ENCODE measurements at places on chromosomes 1 and 21.
A peak's percentile ranks its signal among the peaks of the same experiment; 100 is the strongest.

DNA sequence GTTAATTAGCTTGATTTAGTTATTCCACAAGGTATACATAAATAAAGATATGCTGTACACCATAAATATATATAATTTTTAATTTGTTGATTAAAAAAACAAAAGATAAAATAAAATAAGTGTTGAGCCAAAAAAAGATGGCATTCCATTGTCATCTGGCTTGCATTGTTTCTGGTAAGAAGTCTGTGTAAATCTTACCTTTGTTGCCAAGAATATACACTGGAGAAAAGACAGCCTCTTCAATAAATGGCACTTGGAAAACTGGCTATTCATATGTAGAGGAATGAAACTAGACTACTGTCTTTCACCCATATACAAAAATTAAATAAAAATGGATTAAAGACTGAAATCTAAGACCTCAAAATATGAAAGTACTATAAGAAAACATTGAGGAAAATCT is 196.5 kb downstream of the IER5 start:
- DNase-seq = no peak

DNA sequence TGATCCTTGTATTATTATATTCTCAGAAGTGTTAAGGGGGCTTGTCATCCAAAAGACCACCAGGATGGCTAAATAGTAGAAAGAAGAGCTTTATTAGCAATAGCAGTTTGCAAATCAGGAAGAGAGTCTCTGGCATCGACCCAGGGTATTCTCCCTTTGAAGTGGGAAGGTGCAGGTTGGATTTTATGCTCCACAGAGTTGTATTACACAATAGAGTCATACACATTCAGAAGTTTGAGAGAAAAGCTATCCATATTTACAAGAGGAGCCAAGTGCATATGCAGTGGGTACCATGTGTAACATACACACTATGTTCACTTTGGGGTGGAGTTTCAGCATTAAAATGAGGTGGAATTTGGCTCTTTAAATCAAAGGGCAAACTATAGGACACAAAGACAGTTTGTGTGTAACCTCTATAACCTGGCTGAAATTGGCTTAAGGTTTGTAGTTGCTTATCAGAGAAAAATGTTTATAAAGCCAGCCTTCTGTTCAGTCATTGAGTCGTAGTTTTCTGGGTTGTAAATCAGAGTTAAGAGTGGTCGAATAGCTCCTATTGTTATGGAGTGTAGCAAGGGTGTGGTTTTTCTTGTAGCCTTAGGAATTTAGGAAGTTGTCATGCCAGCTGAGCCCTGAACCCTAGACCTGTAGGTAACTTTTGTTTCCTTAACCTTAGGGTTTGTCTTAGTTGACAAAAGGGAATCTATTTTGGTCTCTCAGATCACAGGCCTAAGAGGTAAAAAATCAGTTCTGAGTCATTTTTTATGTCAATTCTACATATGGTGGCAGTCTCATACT is 125.3 kb downstream of the DNM3 start:
- DNase-seq = no peak

GRCh38 chr1:187909382-187909781 is 1080.6 kb downstream of the PLA2G4A start:
- no peak for DNase-seq

DNA sequence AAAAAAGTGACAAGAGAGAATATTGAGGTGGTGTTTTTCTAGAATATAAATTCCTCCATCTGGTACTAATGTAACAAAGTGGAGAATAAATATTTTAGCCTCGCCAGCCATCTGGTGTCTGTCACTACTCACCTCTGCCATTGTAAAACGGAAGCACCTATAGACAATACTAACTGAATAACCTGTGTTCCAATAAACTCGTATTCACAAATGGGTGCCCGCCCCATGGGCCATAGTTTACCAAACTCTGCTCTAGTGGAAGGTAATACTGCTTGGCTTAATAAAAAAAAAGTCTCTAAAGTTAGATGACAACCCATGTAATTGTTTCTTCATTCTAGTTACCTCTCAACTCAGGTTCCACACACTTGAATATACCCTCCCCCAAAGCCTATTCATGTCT is 8.1 kb downstream of the MIS18A start:
- no peak for DNase-seq

- no peak for DNase-seq
Measured at GRCh38 chr1:112006416-112007025, 17.1 kb upstream of the KCND3 start.

- no peak for DNase-seq
Measured at GRCh38 chr1:222124602-222125001, 382.7 kb upstream of the DUSP10 start.

GRCh38 chr1:29548091-29548490 is 311.8 kb downstream of the PTPRU start:
- DNase-seq = peak; percentile 34

- DNase-seq = no peak
Measured at GRCh38 chr1:108045460-108045859, 80.5 kb upstream of the VAV3 start.

GRCh38 chr21:38420140-38420539 is 78.1 kb downstream of the ERG start:
- no peak for DNase-seq

DNA sequence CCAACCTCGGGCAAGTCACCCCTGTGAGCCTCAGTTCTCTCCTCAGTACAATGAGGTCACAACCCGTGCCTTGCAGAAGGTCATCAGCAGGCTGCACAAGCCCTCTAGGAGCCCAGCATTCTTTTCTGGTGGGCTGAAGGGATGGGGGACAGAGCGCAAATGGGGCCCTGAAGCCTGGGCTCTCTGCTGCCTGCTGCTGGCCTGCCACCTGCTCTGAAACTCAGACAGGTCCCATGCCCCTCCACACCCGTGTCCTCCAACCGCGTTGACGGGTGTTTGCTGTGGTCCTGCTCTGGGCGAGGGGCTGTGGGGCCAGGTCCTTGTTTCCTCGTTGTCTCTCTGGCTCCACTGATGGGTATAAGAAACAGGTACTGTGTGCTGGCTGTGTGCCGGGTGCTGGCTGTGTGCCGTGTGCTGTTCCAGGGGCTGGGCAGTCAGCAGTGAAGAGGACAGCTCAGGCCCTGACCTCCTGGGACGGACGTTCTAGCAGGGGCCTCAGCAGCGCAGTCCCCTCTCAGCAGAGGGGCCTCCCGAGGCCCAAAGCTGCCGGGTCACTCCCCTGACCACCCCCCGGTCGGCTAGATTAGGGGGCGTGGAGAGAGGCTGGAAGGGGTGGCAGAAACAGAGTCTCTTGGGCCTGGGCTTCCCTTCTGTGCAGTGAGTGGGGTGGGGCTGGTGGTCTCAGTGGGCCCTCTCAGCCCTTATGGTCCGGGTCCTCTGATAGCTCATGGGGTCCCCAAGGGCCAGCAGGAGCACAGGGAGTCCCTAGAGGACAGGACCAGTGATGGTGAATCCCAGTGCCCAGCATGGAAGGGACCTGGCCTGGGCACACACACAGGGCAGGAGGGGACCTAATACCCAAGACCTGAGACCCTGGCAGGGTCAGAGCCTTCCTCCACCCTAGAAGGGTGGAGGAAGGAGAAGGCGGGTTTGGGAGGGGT is 42.1 kb downstream of the DMRTB1 start:
- no peak for DNase-seq

DNA sequence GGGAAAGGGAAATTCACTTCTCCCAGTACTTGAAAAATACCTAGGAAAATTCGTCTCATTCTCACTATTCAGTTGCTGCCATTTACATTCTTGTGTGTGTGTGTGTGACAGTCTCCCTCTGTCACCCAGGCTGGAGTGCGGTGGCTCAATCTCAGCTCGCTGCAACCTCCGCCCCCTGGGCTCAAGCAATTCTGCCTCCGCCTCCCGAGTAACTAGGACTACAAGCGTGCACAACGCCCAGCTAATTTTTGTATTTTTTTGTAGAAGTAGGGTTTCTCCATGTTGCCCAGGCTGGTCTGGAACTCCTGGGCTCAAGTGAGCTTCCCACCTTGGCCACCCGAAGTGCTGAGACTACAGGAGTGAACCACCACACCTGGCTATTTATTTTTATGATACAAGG is 1.2 kb downstream of the SNAPIN start:
- no peak for DNase-seq

DNA sequence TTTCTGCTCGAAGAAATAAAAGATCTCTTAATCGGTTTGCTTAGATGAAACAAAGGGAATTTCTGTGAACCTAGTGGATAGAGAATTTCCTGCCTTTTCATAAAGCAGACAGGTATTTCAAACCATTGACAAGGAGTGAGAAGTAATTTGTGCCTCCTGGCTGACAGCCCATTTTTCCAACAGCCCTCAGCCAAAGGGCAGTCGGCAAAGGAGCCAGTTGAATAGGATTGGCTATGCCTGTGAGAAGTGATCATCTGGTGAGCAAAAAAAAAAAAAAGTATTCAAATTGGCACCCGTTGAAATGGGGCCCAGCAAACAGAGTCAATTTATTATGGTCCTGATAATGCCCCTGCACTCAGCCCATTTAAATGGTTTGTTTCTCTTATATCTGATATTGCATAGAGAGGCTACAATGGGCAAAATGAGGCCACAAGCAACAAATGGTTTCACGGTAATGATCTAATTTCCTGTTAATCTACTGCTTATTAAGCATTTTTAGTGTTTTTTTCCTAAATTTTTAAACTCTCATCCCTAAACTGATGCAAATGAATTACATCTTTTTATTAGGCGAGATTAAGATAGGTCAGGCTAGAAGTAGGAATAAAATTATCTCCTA is 477.5 kb downstream of the NUF2 start:
- no peak for DNase-seq

GRCh38 chr1:121558514-121558913 is 373.7 kb downstream of the SRGAP2C start:
- DNase-seq = no peak

DNA sequence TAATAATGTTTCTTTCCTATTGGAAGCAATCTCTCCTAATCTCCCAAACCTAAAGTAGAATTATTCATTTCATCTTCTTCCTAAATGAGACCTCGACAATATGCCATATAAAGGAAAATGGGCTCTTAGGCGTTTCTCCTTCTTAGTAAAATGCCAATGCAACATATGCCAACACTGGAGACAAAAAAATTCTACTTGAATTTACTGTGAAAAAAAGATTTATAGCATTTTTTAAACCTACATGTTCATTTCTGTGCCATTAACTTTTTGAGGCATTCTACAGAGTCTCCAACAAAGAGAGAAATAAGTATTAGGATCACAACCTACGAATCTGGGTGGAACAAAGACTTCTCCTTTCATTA is 1.3 kb downstream of the WDR47 start:
- no peak for DNase-seq

GRCh38 chr1:168863772-168864171 is 134.8 kb upstream of the DPT start:
- DNase-seq = no peak

DNA sequence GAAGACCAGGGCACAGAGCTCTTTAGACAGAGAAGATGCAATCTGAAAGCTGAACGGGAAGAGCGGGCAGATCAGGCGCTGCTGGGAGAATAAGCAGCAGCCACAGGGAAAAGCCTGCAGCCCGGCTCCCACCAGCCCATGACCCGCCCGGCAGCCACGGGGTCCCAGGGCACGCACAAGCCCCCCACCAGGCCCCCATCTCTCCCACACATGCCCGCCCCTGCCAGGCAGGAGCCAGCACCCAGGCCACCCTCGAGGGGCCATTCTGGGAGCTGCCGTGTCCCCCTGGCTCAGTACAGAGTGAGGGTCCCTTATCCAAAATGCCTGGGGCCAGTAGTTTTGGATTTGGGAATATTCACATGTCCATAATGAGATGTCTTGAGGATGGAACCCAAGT is 16.3 kb downstream of the SLC19A1 start:
- no peak for DNase-seq

GRCh38 chr1:103190766-103191165 is 82.4 kb upstream of the COL11A1 start:
- DNase-seq = no peak

GRCh38 chr21:33881689-33882440 is 33.7 kb downstream of the ATP5PO start:
- no peak for DNase-seq

DNA sequence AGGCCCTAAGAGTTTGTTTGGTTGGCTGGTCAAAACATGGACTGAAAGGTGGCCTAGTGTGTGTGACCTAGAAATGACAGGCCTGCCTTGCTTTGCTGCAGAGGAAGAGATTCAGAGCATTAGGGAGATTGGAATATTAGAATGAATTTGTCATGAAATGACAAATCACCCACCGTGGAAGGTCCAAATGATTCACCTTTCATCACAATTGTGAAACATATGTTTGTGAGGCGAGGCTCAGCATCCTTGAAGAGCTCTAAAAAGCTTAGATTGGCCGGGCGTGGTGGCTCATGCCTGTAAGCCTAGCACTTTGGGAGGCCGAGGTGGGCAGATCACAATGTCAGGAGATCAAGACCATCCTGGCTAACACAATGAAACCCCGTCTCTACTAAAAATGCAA is 5.5 kb downstream of the LCE1B start:
- DNase-seq = no peak

DNA sequence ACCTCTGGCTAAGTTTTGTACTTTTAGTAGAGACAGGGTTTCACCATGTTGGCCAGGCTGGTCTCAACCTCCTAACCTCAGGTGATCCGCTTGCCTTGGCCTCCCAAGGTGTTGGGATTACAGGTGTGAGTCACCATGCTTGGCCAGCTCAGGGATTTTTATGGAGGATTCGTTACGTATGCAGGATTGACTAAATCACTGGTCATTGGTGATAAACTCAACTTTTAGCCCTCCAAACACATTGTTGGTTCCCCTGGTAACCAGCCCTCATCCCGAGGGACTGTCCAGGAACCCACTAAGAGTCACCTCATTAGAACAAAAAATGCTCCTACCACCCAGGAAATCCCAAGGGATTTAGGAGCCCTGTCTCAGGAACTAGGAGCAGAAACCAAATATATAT is 40.4 kb downstream of the ST3GAL3 start:
- DNase-seq = no peak

DNA sequence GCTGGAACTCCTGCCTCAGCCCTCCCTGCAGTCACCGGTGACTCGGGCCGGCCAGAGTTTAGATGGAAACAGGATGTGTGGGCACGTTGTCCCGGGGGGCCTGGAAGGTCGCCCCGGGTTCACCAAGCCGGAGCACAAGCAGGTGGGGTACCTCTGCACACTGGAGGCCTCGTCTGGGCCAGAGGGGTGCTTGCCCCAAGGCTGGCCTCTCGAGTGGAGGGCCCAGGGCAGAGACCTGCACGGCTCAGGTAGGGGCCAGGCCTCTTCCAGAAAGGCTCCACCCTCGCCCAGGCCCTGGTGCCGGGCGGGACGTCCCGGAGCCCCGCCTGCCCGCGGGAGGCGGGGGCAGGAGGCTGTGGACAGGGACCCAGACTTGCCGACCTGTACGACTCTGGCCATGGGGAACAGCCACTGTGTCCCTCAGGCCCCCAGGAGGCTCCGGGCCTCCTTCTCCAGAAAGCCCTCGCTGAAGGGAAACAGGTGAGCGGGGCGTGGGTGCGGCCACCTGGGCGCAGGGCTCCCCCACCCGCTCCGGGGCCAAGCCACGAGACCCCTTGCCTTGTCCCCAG is at the start of gene PLEKHN1:
TSS of gene PLEKHN1 (plus strand) at position 348 of the 569 bp plus-strand sequence. CDS start at position 398, 50 bp downstream.
- no peak for DNase-seq
